ENCODE measurements at places on chromosomes 5 and 9.

GRCh38 chr5:31270396-31270795 is 76.9 kb downstream of the CDH6 start:
- no peak for DNase-seq

DNA sequence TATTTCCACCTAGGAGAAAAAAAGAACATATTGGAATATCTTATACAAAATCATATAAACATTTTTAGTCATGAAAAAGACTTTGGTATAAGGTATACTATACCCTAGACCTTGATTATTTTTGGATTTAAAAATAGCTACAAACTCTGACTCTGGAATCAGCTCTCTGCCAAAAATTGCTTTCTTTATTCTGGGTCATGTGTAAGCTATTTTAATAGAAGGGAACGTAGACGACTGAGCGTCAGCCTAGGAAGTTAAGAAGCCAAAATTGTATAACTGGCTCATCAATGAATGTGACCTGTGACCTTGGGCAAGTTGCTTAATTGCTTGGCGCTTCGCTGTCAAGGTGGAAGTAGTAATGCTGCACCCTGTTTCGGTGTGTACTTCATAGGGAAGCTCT is 157.1 kb downstream of the PARP8 start:
- no peak for DNase-seq

GRCh38 chr5:110896901-110897300 is 158.1 kb downstream of the SLC25A46 start:
- no peak for DNase-seq

DNA sequence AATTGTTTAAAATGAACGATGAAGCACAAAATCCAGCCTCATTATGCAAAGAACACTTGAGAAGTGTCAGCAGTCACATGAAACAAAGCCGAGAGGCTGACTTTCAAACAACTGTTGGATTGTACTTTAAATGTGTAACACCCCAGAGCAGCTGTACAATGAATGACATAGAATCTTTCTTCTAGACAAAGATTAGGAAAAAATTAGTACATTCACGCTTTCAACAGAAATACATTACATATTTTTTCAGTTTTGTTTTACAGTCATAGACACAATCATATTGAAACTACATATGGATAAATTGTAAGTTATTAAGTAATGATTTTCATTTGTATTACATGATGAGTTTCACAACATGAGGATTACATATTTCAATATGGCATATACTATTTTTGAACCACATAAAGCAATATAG is 10.6 kb upstream of the AGXT2 start:
- no peak for DNase-seq

GRCh38 chr9:134491196-134491835 is 150.3 kb upstream of the COL5A1 start:
- no peak for DNase-seq

DNA sequence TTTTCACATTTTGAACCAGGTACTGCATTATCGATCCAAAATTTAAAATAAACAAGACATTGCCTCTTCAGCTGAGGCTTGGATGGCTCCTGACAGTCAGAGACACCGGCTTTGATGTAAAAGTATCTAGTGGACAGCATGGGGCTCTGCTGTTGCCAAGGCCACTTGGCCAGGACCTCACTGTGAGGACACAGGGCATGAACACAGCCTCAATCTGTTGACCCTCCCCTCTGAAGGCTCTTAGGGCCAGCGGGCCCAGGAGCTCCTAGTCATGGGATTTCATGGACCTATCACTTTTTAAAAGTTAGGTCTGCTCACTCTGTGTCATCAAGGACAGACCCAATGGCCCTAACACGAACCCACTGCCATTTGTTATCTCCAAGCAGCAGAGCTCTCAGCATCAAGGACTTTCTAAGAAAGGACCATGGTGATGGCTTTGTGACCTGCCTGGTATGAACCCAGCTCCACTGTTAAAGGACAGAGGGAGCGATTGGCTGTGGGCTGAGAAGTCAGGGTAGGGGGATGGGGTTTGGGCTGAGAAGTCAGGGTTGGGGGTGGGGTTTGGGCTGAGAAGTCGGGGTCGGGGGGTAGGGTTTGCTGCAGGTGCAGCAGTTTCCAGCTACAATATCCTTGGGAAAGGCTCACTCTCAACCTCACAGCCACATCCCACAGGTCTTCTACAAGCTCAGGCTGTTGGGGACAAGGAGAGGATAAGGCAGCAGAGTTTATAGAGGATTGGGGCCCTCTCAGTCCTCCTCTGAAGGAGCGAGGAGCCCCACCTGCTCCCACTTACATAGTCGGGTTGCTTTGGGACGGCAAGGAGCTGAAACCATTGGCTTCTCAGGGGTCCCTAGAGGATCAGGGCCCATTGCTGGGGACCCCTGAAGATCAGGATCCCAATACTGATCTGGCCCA is 146.8 kb downstream of the BARX1 start:
- no peak for DNase-seq

GRCh38 chr9:13088720-13089427 is 190.6 kb downstream of the MPDZ start:
- DNase-seq: no peak

DNA sequence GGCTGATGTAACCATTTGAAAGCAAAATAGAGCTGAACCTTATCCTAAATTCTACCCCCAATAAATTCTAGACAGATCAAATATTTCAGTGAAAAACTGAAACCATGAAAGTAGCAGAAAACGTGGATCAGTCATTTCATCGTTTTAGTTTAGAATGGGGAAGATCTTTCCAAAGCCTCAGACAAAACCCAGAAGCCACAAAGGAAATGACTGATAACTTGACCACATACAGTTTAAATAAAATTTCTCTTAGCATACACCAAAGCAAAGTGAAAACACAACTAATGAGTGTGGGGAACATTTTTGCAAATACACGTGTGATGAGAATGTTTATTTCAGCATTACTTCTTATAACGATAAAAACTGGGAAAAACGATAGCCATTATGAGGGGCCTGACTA is 284.8 kb downstream of the ADGRV1 start:
- no peak for DNase-seq

DNA sequence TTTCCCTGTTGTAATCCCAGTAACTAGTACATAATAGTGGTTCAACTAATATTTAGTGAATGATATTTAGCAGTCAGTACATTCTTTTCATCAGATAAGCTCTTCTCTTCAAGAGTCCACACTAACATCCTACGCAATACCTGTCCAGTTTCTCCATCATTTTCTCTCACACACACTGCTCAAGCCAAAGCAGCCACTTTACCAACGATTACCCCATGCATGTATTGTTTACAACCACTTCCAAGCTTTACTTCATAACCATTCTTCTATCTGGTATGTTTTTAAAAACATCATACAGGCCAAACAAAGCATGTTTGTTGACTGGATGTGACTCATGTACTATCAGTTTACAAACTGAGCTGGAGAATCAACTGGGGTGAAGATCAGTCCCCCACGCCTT is 7.3 kb downstream of the UBTD2 start:
- DNase-seq: no peak

- no peak for DNase-seq
These were observed 10.8 kb upstream of the ADRA1B start for GRCh38 chr5:159905496-159905895.

- no peak for DNase-seq
These were observed 19.2 kb downstream of the RNF180 start for GRCh38 chr5:64184832-64185231.

- no peak for DNase-seq
These were observed 186.4 kb downstream of the CDK5RAP2 start for GRCh38 chr9:120393386-120394057.

GRCh38 chr5:148091991-148092964 is 28.5 kb downstream of the SPINK5 start:
- no peak for DNase-seq

DNA sequence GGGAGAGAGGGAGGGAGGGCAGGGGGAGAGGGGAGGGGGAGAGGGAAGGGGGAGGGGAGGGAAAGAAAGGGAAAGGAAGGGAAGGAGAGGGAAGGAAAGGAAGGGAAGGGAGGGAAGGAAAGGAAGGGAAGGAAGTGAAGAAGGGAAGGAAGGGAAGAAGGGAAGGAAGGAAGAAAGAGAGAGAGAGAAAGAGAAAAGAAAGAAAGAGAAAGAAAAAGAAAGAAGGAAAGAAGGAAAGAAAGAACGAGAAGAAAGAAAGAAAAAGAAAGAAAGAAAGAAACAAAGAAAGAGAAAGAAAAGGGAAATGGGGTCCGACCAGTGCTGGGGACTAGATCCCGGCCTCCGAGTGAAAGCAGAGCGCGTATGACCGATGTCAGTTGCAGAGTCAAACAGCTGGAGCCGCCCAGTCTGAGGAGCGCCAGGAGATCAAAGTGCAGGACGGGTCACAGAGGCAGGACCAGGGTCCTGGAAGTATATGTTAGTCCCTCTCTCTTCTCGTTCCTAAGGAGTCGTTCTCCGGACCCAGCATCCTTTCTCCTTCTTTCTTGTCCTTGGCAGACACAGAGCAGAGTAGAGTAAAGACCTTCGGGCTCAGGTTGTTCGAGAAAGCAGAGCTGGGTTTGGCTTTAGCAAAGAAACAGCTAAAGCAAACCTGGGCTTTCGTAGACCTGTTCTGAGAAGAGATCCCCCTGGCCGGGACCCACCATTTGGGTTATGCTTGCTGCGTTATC is 305.4 kb upstream of the MSX2 start:
- DNase-seq: no peak

DNA sequence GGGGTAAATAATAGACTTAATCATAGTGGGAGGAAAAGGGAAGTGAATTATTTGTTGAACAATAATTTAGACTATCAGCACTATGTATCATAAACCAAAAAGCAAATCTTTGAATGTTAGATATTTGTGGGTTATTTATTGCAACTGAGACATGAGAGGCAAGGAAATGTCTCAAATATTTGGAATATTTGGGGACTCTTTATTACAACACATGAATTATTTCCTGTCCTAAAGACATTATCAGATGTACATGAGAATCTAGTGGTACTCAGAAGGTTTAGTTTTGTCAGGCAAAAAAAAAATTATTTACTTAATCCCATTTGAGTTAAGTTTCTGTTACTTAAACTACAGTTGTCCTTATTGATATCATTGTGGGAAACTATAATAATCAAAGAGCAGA is 91.1 kb downstream of the TLR4 start:
- no peak for DNase-seq

- DNase-seq: no peak
These were observed 76.7 kb upstream of the UNC5A start for GRCh38 chr5:176733406-176734262.

DNA sequence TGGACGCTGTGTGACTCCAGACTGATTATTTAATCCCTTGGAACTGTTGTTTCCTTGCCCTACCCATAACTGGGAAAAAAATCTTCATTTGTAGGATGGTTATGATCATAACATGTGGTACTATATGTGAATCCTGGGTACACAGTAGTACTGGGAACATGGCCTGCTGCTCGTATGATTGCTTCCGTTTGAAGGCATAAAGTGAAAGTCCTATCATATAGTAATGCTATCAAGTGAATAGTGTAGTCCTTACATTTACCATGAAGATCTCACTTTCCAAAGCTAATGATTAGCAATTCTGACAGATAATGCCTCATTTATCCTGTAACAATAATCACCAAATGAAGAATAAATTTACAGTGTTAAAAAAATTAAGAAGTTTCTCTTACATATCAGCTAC is 53.2 kb downstream of the MEF2C start:
- no peak for DNase-seq

GRCh38 chr9:92749934-92750315 is 14.7 kb downstream of the BICD2 start:
- no peak for DNase-seq

- DNase-seq: no peak
These were observed 6.1 kb downstream of the IL12B start for GRCh38 chr5:159324102-159324755.

- no peak for DNase-seq
These were observed 166.2 kb upstream of the ACO1 start for GRCh38 chr9:32218100-32218767.

DNA sequence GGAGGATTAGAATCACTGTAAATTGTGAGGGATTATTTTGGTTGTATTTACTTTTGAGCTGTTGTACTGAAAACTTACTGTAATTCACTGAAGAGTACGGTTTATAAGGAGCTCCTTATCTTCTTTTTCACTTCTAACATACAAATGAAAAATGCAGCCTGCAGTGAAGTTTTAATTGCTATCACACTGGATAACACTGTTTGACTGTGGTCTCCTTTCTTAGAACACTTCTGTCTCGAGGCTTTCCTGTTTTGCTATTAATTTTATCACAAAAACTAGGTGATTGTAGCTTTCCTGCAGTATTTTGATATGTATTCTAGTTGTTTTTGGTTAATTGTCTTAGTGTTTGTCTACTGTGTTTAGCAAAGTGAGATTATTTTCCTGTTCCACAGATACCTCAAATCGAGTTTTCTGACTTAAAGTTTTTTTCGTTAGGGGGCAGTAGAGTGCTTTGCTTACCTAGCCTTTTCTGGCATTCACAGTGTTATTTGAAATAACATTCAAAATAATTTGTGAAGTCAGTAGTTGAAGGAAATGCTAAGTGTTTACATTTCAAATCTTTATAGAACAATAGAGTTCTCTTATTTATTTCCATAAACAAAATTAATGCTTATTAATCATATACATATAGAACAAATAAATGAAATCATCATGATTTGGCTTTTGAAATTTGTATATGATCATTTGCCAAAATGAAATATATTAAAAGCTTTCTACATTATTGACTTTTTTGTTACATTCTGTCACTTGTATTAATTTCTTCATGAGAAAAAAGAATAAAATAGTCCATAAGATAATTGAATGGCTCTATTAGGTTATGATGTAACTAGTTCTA is 52.9 kb downstream of the COMMD10 start:
- no peak for DNase-seq

Measured in stimulated activated CD4-positive, alpha-beta T cell treated with anti-CD3 and anti-CD28 coated beads, Interleukin-15, amount 100 ng/mL, for 1 hour (primary cell).